ENCODE measurements at places on chromosomes 3 and 15.

DNA sequence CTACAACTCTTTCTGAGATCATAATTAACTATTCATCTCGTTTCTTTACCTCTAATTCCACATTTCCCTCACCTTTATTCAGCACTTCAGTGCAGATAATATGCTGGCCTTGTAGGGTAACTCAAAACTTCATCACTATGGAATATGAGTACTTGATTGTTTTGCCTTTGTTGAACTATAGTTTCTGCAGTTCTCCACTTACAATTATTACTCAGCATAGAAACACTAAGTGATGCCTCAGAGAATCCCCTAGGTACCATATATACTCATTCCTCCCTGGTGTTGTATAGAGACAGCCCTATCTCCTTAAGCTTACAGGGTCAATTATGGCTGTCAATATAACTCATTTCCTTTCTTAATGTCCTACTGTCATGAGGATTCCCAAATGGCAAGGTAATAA lies 380.6 kb upstream of the RBMS3 start:
- no peak for DNase-seq

DNA sequence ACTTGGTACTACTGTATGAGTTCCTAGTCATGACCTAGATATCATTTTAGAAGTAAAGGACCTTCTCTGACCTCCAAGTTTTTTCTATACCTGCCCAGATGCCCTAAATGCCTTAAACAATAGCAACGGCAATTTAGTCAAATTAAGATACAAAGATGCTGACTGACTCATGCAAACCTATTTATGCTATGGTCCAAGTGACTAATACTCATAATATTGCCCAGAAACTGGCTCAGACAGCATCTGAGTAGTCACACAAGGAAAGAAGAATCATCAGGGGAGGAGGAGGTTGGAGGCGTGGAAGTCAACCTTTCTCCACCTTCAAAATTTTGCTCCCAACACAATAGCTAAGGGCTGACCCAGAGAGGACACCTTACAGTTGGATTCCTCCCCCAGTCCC lies 6.8 kb downstream of the FYCO1 start:
- no peak for DNase-seq

GRCh38 chr3:65406470-65406869 lies 632.2 kb downstream of the MAGI1 start:
- DNase-seq, result no peak

DNA sequence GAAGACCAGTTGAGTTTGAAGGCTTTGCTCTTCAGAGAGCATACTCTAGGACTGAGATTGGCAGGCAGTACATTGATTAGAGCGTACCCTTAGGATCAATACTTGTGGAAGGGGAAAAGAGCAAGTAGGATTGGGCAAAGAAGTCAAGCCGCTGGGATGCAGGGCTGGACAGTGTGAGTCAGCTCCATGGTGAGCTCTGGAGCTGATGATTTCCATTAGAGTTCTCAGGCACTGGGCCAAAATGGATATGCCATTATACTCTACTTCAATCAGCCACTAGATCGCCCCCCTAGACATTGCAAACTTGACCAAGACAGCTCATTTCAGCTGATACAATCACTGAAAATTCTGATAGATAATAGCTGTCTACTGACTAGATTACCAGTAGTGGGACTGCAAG lies 432.7 kb upstream of the ALCAM start:
- no peak for DNase-seq

GRCh38 chr15:57235873-57236272 lies 140.4 kb upstream of the CGNL1 start:
- DNase-seq, result no peak

DNA sequence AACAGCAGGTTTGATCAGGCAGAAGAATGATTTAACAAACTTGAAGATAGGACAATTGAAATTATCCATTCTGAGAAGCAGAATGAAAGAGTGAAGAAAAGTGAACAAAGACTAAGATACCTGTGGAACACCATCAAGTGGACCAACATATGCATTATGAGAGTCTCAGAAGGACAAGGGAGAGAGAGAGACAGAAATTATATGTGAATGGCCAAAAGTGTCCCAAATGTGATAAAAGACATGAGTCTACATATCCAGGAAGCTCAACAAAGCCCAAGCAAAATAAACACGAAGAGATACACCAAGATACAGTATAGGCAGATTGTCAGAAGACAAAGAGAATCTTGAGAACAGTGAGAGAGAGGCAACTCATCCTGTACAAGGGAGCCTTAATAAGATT lies 5.6 kb upstream of the NR1I2 start:
- DNase-seq, result no peak

GRCh38 chr15:75182187-75183131 lies 19.2 kb upstream of the C15orf39 start:
- DNase-seq, result no peak

DNA sequence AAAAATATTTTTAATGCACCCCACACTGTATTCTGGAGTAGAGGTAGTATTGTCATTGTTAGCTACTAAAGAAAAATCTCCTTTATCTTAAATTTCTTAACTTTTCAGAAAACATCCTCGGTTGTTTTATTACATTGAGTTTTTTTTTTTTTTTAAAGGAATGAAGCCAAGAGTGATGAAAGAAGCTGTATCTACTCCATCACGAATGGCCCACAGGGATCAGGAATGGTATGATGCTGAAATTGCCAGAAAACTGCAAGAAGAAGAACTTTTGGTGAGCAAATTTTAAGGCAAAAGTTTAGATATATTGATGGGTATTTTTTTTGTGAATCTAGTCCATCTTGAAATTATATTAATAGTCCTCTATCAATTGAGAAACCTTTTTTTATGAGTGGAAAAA lies 49.7 kb upstream of the UTS2B start:
- no peak for DNase-seq

GRCh38 chr3:14921811-14922705 lies 25.3 kb upstream of the NR2C2 start:
- no peak for DNase-seq
